GM12878 (cell line): ENCODE measurements at places on chromosomes 12 and 14. TPM values are rescaled to one million over a fixed set of nuclear protein-coding genes. Genes with fewer than 3 reads are reported as not detected.

Gene MYO1H
- polyA plus RNA-seq, result not detected in 2 replicates

Gene CCDC60
- not detected in 2 replicates for polyA plus RNA-seq

DNA sequence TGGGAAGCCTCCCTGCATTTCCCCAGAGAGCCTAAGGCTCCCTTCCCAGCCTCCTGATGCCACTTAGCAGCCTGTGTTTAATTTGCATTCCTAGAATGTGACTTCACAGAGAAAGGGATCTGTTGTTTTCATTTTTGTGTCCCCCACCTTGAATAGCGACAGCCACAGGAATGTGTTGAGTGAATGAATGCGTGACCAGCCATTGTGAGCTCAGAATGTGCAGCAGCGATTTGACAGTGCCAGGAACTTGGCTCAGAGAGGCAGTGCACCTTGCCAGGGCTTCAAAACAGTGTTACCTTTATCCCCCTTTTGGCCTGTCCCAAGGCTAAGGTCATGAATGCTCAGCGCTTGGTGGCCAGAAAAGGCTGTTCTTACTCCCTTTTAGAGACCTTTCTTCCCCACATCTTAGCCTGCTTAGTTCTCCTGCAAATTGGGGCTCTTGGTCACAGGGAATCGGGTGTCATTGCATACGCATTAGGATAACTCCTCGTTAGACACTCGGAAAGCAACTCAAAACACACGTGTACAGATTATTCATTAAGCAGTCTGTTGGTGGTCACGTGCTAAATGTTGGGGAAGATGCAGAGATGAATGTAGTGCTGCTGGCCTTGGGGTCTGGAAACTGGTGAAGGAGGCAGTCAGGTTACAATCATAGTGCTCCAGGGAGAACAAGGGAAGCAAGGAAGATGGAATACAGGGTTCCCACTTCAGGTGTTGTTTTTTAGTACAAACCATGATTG, 9.8 kb downstream of the NTF3 start:
- no peak for DNase-seq

- no peak for DNase-seq
Measured at GRCh38 chr12:64603183-64603841, 7.0 kb upstream of the RASSF3 start.

DNA sequence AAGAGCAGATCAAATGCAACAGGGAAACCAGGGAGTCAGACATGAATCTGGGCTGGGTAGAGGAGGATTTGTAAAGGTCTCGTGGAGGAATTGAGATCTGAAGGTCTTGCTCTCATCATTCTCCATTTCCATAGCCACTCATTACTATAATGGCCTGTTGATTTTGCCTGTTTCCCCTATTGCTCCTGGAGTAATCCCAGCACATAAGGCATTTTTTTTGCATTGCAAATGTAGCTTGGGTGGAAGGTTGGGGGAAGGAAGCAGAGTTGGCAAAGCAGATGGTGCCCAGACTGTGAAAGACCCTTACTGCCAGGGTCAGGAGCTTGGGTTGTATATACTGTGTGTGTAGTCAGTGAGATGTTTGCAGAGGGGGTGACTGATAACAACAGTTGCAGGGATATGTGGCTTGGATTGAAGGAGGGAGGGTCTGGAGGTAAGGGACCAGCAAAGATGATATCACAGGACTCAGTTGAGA, 116.0 kb downstream of the TTC6 start:
- no peak for DNase-seq
